ENCODE measurements at places on chromosomes 11 and 22.

GRCh38 chr11:69816671-69817070 lies 2.5 kb downstream of the FGF3 start:
- DNase-seq: no peak

DNA sequence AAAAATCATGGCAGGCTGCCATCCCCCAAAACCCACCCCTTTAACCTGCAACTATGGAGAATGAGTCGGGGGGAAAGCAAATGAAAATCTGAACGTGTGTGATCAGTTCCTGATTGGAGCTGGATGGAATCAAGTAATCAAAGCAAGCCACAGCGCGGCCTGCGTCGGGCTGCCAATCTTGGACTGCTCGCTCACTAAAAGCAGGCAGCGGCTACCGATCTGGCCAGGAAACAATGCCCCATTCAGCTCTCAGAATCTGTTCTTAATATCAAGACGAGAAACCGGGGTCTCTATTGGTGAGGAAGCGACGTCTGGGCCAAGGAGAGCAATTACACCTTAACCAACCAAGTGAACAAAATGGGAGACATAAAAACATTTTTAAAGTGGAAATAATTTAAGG lies 472.2 kb downstream of the SOX6 start:
- no peak for DNase-seq

DNA sequence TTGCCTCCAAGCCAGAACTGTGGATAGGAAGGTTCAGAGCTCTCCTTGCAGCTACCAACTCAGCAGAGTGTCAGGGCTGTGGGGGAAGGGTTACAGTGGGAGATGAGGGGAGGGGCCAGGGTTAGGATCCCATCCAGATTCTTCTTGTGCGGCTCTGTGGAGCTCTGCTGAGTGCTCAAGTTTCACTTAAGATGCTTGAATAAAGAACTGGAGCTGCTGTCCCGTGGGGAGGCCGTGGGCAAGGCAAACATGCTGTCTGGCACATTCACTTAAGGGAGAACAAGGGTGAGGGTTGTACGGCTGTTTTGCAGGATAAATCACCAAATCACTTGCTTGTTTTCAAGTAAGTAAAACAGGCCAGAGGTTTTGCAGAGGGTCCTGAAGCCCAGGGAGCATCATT lies 197.1 kb downstream of the FAM76B start:
- no peak for DNase-seq

GRCh38 chr11:34910817-34911216 lies 5.4 kb downstream of the APIP start:
- no peak for DNase-seq

DNA sequence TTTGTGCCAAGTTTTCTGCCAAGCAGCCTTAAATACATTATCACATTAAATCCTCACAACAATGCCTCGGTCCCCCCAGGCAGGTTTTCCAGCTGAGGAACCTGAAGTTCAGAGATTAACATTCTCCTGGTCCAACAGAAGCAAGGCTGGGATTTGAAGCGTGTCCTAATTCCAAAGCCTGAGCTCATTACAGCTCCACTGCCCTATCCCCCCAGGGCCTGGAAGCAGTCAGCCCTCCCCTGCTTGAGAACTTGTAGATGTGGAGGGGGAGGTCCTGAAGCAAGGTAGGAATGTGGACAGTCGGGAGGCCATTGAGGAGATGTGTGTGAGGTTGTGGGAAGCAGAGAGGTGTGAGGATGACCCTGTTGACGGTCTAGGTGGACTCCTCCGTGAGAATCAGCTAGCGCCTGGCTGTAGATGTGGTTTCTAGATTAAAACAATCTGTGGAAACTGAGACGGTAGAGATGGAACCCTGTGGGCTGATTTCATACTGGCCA lies 8.1 kb downstream of the GRAMD1B start:
- DNase-seq: no peak

GRCh38 chr11:126176853-126177470 lies 34.5 kb downstream of the RPUSD4 start:
- DNase-seq: no peak

DNA sequence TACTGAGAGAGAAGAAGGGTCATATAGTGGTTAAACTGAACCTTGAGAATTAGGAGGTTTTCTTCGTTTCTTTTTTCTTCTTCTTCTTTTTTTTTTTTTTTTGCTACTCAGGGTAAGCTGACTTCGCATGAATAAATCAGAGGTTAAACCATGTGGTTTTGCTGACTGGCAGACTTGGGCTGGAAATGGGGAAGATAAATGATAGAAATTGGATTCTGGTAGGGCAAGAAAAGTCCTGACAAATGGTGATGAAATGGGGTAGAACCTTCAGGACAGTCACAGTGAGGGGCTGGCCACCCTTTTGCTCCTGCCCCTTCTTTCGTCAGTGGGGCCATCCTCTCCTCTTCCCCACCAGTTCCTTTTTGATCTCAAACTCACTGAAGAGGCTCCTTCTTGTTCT lies 1.6 kb upstream of the SWAP70 start:
- no peak for DNase-seq

DNA sequence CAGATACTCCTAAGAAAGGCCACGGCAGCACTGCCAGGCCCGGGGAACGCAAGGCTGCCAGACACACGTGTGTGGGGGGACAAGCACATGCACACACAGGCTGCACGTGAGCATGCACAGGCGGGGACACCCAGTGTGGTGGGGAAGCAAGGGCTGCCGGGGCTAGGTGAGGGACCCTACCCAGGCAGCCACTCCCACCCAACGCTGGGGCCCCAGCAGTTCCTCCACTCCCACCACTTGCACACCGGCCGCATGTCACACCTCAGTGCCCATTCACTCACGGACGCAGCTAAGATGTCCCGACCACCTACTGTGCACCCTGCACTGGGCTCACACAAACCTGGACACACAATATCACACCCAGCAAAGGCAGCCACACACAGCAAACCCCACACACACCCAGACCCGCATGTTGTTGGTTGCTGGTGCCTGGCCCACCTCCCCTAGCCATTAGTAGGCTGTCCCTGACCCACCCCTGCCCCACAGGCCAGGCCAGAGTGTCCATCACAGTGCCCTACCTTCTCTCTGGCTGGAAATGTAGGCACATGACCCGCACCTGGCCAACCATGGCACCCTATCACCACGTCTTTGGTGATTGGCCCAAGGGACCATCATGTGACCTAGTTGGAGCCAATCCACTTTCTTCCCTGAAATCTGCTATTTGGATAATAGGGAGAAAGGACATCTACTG lies 8.8 kb downstream of the SSTR3 start:
- DNase-seq: no peak

DNA sequence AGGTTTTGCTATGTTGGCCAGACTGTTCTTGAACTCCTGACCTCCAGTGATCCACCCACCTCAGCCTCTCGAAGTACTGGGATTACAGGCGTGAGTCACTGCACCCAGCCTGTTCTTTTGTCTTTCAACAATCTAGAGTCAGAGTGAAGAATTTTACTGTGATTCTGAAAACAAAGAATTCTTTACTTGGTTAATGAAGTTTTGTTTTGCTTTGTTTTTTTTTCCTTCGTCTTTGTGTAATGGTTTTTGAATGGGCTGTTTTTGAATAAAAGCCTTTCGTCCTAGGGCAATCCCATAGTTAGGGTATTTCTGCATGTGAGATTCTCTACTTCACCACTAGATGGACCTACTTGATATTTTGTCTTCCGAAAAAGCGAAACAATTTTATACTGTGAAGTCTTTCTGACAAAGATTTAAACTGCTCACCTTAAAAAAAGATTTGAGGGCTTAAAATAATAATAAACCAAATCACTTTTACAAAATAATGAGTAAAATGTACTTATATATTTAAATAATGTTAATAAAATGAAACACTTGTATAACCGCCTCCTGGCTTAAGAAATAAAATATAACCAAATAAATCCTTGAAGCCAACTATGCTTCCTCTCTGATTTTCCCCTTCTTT lies 43.4 kb upstream of the SC5D start:
- no peak for DNase-seq

DNA sequence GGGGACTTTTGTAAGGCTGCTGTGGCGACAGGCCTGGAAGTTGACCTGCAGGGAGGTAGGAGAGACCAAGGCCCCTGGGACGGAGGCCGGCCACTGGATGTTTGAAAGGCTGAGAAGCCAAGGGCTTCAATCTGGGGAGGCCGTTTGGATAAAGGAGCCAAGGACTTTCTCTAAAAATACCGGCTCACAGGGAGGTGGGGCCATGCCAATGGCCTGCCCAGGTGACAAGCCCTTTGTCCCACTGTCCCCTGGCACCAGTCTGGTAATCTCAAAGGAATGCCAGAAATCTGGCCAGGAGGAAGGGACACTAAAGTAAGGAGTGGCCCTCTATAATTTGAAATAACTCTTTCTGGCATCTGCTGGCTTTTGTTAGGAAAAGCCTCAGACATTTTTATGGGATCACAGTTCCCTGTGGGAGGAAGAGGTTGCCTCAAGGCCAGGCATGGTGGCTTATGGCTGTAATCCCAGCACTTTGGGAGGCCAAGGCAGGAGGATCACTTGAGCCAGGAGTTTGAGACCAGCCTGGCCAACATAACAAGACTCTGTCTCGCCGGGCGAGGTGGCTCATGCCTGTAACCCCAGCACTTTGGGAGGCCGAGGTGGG lies 1.9 kb upstream of the CHKA start:
- peak; percentile 42 for DNase-seq

DNA sequence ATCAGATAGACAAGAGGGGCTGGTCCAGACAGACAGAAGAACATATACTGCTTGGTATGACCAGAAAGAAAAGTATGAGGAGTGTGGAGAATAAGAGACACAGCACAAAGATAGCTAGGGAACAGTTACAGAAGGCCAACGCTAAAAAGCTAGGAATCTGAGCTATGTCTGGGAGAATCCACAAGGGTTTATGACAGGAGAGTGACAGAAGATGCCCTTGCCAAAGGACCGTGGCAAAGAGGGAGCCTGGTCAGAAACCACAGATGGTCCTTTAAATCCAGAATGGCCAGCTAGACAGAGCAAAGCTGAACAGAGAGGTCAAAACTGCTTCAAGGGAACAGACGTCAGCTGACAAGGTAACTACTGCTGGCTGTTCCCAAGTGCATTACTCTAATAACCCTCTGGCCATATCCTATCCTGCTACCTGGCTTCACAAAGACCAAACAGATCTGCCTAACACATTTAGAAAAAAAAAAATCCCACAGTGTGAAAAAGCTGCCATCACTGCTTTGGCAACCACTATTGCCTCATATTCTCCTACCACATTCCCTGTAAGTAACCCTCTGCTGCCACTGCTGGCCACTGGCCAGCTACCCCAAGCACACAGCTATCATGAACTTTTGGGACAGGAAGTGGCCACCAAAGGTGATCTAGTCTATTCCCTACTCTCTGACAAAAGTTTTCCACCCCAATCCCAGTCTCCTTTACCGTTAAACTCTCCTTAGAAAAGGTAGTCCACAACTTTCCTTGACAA lies 7.3 kb downstream of the SERGEF start:
- DNase-seq: no peak

DNA sequence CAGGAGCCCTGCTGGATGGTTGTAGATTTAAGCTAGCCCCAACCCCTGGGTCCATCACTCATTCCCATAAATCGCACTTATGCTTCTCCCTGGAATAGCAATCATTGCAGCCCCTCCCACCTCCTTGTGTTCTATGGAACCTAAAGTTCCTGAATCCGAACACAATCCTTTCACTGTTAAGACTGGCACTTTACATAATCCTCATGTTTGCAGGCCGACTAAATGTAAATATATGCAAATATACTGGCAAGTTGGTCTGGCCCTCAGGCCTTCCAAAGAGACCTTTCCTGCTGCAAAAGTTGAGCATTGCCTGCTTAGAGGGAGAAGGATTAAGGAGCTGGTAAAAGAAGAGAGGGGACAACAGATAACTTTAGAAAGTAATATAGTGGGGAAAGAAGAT lies 892.9 kb downstream of the OPCML start:
- no peak for DNase-seq

DNA sequence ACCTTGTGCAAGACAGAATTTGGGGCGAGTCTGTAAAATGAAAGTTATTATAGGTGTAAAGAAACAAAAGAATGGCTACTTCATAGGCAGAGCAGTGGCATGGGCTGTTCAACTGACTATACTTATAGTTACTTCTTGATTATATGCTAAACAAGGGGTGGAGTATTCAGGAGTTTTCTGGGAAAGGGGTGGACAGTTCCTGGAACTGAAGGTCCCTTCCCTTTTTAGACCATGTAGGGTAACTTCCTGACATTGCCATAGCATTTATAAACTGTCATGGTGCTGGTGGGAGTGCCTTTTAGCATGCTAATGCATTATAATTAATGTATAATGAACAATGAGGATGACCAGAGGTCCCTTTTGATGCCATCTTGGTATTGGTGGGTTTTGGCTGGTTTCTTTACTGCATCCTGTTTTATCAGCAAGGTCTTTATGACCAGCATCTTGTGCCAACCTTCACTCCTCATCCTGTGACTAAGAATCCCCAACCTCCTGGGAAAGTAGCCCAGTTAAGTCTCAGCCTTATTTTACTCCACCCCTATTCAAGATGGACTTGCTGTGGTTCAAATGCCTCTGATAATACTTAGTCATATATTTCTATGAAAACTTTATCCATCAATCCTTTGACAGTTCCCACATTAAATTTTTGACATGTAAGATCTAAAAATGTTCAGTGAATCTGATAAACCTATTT lies 118.6 kb downstream of the ARHGAP42 start:
- DNase-seq: no peak

GRCh38 chr22:43745783-43746356 lies 66.2 kb downstream of the EFCAB6 start:
- no peak for DNase-seq

DNA sequence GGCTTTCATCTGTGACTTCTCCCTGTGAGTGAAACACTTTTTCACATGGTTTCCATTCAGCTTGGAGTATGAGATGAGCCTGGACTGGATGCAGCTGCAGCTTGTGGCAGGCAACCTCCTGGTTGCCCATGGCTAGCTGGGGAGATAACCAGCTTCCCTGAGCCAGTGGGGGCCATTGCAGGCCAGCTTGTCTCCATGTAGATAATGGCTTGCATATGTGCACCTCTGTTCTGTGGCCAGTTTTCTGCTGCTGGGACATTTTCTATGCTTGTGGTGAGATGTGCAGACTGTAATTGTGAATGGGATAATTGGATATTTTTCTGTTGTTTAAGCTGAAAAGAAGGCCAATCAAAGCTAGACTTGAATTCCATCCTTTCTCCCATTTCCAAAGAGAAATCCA lies 38.5 kb downstream of the INSC start:
- no peak for DNase-seq

DNA sequence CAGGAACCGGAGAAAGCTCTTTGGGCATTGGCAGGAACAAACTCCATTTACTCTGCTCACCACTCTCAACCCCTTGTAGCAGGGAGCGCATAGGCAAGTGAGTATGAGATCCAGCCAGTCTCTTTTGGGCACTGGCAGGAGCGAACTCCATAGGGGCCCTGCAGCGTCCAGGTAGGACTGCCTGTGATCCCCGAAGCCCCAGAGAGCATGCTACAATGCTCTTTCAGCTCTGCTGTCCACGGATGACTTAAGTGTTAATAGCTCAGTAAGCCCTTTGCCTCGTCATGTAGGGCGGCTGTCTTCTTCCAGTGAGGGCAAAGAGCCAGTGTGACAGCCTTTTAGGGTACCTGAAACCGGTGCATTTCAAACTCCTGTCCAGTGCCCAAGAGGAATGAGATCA lies 1525.6 kb upstream of the RAG2 start:
- no peak for DNase-seq

DNA sequence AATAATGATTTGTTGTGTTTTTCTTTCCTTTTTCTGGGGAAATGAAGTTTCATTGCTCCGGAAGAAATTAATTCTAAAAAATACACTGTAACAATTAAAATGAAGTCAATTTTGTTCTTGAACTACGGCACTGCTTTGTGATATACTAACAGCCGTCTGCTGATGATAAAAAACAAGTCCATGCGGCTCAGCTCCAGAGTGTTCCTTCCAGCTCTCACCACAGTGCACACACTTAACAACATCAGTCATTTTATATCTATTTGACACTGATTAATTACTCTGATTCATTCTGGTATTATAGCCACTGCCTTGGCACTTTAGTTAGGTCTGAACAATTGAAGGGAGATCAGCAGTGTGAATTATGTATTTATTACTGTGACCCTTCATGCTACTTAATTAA lies 97.4 kb upstream of the SLC6A5 start:
- DNase-seq: no peak
